ENCODE measurements at places on chromosomes 1 and 21.

DNA sequence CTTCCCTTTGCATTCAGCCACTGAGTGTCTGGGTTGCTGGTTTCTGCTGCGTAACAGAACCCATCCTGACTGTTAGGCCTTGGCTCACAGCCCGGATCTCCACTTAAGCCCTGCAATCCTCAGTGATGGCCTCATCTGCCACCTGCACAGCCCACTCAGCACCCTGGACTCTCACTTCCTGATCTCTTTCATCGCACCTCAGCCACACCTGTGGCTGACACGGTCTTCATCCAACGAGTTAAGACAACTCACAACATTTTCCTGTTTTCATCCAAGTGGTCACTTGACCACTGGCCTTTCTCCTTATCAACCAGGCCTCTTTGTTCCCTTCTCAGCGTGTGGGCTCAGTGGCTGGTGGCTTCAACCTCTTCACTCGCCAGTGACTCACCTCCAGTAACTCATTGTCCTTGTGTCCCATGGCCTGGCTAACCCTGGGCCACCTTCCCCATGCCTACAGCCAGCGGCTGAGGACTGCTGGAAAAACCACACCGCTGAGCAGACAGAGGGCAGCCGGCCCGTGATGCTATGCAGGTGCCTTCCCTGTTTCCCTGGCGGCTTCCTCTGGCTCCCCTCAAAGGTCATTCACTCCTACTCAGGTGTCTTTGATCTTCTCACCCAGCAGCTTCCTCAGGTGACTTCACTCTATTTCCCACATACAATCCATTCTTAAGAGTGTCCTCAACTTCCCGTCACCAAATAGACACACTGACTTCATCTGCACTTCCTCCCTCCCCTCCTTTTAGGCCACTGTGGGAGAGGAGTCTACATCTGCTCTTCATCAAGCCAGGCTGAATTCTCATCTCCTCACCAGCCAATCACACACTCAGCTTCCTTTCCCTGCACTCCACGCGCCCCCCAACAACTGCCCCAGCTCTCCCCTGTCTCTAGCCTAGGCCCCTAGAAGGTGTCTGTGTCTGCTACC, 19.9 kb upstream of the EDN2 start:
- peak; percentile 73 for DNase-seq

GRCh38 chr1:191675856-191676783, 482.1 kb upstream of the RGS18 start:
- no peak for DNase-seq

DNA sequence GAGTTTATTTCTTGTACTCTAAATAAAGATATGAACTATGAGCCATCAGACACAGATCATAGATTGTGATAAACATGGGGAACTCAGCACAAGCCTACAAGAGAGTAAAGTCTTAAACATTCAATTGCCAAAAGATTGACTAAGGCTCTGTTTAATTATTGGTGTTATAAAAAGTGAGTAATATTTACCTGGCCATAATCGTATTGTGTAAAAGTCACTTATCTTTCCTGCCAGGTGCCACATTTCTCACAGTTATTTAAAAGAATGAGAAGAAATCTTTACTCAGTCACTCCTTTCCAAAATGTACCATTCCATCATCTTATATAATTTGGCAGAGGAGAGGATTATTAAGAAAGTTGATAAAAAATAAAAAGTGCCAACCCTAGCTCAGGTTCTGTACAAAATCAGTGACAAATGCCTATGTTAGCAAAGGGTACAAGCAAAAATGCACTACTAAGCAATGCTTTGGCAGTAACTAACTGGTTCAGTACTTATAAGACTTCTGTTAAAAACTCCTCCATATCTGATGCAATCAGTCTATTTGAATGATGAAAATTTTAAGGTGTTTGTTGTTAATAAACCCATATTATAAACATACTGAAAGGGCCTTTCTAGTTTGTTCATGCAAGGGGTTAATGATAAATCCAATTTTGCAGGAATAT, 5.8 kb upstream of the NR5A2 start:
- no peak for DNase-seq

DNA sequence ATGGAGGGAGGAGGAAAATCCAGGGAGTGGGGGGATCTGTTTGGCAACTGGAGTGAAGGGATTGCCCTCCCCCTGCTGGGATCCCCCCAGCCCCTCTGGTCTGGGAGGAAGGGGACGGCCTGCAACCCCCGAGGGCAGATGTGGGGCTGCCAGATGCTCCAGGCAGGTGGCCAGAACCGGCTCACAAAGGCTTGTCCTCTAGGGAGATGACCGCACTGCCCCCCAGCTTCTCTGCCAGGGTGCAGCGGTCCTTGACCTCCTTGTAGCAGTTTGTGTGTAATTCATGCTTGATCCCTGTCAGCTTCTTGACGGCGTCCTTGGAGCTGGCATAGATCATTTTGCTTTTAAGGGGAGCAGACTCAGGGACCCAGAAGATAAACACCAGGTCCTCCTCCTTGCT, 69.2 kb downstream of the ROR1 start:
- peak; percentile 45 for DNase-seq

GRCh38 chr1:116568662-116569380, 2.0 kb downstream of the CD58 start:
- DNase-seq: peak; percentile 2

DNA sequence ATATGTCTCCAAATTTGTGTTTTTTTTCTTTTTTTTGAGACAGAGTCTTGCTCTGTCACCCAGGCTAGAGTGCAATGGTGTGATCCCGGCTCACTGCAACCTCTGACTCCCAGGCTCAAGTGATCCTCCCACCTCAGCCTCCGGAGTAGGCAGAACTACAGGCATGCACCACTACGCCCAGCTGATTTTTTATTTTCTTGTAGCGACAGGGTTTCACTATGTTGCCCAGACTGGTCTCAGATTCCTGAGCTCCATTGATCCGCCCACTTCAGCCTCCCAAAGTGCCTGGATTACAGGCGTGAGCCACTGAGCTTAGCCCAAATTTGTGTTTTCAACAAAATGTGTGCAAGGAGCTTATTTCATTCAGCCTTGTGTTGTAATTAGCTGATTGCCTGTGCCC, 59.0 kb upstream of the IFFO2 start:
- DNase-seq: no peak

DNA sequence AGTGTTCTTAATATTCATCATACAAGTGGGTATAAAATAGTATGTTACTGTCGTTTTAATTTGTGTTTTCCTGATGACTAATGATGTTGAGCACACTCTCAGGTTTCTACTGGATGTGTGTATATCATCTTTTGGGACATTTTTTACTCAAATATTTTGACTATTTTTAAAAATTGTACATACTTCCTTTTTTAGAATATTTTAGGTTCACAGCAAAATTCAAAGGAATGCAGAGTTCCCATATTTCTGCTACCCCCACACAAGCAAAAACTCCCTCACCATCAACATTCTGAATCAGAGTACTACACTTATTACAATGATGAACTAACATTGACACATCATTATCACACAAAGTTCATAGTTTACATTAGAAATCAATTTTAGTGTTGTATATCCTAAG, 114.5 kb downstream of the DPYD start:
- no peak for DNase-seq

GRCh38 chr21:21230672-21231071, 232.5 kb downstream of the NCAM2 start:
- DNase-seq: no peak

GRCh38 chr1:18569811-18570545, 60.7 kb upstream of the PAX7 start:
- peak; percentile 50 for DNase-seq

- no peak for DNase-seq
Measured at GRCh38 chr1:54572542-54572850, 24.5 kb downstream of the ACOT11 start.

GRCh38 chr1:203180611-203181330, 5.1 kb upstream of the MYBPH start:
- no peak for DNase-seq

GRCh38 chr1:93904228-93904627, 5.0 kb downstream of the GCLM start:
- peak; percentile 1 for DNase-seq

DNA sequence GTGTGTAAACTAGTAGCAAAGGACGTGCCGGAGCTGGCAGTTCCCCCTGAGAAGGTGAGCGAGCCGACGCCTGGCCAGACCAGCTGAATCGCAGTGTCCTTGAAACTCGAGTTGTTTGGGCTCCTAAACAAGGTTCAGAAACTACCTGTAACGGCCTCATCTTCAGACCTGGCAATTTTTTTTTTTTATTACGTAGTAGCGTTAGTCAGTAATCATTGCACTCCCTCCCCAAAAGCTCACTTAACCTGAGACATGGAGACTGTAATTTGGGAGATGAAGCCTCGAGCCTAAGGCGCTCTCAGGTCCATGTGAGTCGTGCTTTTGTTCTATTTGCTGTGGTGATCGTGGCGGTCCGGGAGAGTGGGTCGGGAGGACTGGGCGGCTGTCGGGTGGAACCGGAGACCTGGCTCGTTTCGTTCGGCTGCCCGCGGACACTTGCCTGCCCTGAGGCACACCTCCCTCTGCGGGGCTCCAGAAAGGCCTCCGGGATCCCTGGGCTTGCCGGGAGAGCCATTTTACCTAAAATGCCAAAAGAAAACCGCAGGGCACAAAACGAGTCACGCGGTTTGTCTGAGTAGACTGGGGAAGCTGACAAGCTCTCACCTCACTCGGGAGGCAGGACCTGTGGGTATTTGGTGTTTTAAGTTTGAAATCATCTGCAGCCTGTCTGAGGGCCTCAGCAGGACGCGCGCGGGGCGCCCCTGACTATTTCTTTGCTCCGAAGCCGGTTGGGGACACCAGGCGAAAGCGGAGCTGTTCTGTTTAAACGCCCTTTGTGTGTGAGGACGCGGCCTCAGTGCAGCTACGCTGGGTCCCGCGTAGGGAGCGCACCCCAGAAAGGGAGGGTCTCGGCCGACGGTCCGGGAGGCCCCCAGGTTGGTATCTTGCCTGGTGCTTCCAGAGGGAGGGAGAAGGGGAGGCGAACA, 722 bp downstream of the LHX8 start:
- DNase-seq: peak; percentile 41
